ENCODE measurements at places on chromosomes 7 and 10. TPM values are rescaled to one million over a fixed set of nuclear protein-coding genes. Genes with fewer than 3 reads are reported as not detected.

DNA sequence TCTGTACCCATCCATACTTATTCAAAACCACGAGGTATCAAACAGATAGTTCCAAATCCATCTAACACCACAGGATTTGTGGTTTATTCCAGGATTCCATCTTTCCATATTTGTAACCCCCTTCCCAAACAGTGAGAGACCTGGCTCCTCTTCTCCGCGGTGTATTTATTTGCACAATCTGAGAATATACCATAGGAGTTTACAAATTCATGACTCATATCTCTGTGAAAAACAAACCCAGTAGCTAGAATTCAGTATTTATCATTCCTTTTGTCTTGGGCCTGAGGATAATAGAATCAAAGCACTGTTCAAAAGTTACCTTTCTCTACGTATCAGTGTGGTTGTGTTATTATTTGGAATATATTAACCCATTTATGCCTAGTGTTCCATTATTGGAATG is 31.9 kb downstream of the PDSS1 start:
- DNase-seq, result no peak

- peak; percentile 84 for DNase-seq
These were observed 53.3 kb downstream of the DNAJB6 start for GRCh38 chr7:157389951-157390730.

GRCh38 chr7:2034291-2035201 is 198.2 kb downstream of the MAD1L1 start:
- no peak for DNase-seq

GRCh38 chr7:30147223-30147622 is 12.4 kb downstream of the MTURN start:
- no peak for DNase-seq

- DNase-seq, result no peak
These were observed 133.8 kb downstream of the WNT2 start for GRCh38 chr7:117188949-117189592.

TUBB8 gene
- total RNA-seq, result not detected

MCM10 gene
- total RNA-seq, result 49.7 TPM

VIPR2 gene
- not detected for total RNA-seq

NEUROG3 gene
- not detected for total RNA-seq

SCD gene
- total RNA-seq, result 149 TPM

Measured in HT1080 (cell line).